ENCODE measurements at places on chromosomes 12 and 14.

DNA sequence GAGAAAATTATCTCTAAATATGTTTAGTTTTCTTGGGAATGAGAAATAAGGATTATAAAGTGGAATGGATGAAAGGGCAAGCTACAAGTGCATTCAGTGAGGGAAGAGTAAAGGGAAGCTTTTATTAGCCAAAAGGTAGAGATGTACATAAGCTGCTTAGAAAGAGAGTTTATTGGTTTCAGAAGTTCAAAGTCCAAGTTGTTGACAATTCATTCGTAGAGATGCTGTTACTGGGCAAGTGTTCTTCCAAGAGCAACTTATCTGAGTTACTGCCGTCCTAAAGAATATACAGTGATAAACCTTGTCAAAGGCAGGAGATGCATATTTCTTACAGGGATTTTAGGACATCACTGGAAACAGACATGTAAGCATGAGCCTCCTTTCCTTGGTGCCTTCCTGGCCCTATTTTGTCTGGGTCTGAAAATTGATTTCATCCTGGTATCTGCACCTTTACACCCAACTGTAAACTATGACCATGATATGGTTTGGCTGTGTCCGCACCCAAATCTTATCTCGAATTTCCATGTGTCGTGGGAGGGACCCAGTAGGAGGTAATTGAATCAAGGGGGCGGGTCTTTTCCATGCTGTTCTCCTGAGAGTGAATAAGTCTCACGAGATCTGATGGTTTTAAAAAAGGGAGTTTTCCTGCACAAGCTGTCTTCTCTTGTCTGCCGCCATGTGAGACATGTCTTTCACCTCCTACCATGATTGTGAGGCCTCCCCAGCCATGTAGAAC, 46.8 kb downstream of the TRMT5 start:
- no peak for DNase-seq

GRCh38 chr14:75497191-75497590, 25.1 kb upstream of the BATF start:
- DNase-seq: no peak

DNA sequence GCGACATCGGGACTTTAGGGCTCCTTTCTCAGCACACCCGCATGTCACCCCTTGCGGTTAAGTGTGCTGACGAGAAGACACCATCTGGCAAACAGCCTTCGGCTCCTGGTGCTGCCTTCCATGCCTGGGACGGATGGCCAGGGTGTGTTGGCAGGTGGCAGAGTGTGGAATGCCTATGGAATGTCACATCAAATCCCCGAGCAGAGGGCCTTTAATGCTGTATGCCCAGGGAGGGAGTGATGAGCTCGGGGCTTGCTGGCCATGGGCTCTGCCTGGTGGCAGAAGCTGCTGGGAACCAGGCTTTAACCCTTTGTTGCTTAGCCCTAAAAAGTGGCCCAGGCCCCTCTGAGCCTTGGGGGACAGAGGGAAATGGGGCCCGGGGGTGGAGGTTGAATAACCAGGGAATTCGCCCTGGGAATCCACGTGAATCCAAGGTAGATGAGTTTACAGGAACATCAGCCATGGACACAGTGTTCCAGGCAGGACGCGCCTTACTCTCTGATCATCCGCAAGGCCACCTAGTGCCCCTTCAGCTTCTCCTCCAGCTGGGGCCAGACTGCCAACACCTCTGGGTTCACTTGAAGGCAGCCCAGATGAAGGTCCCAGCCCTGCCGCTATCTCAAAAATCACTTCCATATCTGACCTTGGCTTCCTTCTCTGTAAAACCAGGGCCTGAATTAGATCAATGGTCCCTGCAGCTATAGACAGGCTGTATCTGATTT, 17.4 kb downstream of the FAM181A start:
- DNase-seq: no peak

- no peak for DNase-seq
These were observed 35.4 kb downstream of the TNFAIP2 start for GRCh38 chr14:103158688-103159087.

GRCh38 chr12:19234981-19235871, 105.7 kb downstream of the PLEKHA5 start:
- DNase-seq: no peak

DNA sequence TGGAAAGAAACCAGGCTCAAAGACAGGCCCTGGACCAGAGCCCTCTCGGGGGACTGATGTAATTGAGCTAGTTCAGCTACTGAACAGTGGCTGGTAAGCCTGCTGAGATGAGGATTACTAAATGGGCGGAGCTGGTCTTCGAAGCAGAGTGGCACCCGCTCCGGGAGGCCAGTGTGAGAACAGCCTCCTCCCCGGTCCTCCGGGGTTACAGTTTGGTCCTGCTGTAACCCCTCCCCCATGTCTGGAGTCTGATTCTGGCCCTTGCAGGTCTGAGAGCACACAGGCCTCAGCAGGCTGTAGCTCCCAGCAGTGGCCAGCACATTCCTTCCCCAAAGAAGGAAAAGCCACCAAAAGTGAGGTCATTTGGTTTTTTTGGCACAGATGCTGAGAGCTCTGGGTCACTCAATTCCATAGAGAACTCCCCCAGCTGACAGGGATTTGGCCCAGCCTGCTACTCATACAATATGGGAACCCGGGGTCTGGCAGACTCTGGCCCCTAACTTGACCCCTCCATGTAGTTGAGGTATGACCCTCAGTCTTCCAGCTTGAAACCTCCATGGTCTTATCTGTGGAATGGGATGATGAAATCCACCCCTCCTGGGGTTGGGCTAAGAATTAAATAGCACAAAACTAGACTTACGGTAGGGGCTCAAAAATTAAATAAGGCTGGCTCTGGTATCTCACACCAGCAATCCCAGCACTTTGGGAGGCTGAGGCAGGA, 39.0 kb downstream of the ACTN1 start:
- DNase-seq: no peak

- peak; percentile 41 for DNase-seq
These were observed 8.0 kb upstream of the C12orf42 start for GRCh38 chr12:103503546-103504480.

DNA sequence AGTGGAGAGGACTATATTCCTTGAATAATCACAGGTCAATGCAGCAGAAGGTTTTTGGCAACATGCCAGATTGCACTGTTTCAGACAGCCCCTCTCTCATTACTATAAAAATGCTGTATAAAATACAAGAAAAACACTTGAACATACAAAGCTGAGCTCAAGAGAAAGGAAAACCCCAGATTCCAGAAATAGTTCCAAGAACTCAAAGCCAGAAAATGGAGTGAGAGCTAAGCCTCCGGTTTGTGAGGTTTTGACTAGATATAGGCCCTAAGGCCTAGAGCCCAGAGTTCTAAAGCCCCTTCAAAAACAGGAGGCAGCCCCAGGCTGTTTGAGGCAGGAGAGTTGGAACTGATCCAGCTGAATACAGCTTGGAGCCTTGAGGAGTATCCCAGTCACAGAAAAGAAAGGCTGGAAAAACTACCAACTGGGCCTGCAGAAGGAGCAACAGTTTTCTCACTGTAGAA, 29.4 kb upstream of the ACTN1 start:
- no peak for DNase-seq

DNA sequence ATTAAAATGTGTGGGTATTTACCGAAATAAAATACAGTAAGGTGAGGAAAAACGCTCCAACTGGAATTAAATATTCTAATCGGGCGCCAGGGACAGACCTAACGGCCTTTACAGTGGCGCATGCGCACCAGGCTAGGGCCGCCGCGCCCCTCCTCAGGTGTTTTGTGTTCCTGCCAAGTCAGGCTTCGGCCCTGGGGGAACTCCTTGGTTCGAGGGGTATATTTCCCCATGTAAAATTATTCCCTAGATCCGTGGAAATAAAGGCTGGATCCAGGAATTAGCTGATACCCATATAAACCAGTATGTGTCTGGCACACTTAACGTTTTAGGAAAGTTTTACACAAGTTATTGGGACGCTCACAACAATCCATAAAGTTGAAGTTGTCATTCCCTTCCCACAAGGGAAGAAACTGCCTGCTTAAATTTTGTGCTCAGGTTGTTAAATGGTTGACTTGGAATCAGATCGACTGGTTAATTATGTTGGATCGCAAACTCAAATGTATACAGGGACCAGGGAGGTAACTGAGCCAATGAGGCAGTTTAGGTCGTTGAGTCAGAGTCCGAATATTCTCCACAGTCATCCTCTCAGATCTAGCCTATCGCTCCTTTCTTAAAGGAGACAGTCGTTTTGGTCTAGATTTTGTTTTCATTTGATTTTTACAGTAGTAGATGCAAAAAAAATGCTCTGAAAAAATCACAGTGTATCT, 621 bp upstream of the ANAPC7 start:
- DNase-seq: peak; percentile 82

GRCh38 chr12:130398100-130398848, 60.6 kb downstream of the PIWIL1 start:
- DNase-seq: no peak

DNA sequence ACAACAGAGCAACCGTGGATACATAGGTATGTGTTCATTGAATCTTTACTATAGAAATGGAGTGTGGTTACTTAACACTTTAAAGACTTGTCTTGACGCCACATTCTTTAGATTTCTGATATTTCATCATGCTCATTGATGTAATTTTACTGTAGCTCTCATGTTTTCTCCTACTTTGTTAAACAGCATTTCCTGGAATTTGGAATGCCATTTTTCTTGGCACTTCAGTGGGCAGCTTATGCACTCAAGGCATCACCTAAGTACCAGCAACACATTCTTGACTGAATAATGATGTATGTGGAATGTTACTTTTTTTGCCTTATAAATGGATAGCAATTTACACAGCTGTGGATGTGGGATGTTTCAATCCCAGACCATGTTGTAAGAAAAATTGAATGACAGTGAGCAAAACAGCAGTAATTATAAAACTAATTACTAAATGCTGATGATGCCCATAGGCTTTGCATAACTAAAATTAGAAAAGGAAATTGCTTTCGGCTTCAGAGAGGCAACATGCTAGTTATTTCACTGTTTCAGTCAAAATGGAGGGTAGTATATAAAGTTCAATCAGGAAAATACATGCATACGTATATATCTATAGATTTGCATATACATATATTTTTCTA, 298.5 kb downstream of the NPAS3 start:
- DNase-seq: no peak

GRCh38 chr14:40113671-40114070, 681.4 kb upstream of the FBXO33 start:
- no peak for DNase-seq

GRCh38 chr14:88478931-88479330, 75.9 kb downstream of the PTPN21 start:
- no peak for DNase-seq

- peak; percentile 1 for DNase-seq
These were observed 350.8 kb upstream of the STXBP6 start for GRCh38 chr14:25400607-25401206.

GRCh38 chr14:101717663-101718490, 43.6 kb upstream of the PPP2R5C start:
- DNase-seq: no peak

DNA sequence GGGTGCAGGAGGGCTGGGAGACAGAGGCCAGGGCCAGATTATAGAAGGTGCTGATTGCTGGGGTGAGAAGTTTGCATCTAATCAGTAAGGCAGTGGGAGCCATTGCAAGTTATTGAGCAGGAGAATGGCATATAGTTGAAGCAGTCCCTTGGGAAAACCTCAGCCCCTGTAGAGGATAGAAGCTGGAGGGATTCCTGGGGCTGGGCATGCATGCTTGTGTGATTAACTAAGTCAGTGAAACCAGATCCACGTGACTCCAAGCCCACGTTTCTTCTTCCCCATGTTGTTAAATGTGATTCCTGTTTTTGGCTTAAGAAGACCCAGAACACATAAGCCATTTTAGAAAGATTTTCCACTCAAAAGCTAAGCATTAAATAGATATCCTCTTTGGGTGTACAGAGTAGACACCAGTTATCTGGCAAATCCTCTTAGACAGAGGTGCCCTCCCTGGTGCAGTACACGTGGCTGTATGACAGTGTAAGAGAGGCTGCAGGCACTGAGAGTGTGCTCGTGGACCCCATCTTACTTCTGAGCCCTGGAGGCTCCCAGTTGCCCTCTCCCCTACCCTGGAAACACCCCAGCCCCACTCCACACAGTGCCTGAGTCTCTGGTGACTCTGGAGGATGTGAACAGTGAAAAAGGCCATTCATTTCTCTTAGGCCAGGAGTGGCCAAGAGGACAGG, 3.2 kb downstream of the C14orf132 start:
- no peak for DNase-seq

GRCh38 chr14:95476747-95477146, 39.7 kb downstream of the SYNE3 start:
- DNase-seq: no peak

- DNase-seq: no peak
These were observed 26.0 kb downstream of the DDHD1 start for GRCh38 chr14:53127151-53127550.

DNA sequence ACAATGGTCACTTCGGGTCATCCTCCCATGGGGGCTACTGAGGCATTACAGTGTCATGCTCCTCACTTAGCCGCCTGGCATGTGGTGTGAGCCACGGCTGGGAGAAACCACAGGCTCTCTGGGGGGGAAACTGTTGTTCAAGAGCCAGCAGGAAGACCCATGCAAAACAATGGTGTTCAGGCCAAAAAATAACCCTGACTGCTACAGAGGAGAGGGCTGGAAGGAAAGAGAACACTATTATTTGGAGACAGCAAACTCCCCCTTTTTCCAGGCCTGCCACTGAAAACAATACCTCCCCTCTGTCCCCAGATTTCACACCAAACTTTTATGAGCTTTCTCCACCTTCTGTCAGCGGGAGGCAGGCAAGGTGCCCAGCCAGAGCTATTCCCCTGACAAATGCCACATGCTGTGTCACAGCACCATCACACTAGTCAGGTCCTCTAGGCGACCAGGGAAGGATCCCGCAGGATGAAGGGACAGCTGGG, 83.7 kb downstream of the CHGA start:
- DNase-seq: no peak

GRCh38 chr12:114412825-114413749, 7.1 kb upstream of the TBX5 start:
- DNase-seq: no peak

DNA sequence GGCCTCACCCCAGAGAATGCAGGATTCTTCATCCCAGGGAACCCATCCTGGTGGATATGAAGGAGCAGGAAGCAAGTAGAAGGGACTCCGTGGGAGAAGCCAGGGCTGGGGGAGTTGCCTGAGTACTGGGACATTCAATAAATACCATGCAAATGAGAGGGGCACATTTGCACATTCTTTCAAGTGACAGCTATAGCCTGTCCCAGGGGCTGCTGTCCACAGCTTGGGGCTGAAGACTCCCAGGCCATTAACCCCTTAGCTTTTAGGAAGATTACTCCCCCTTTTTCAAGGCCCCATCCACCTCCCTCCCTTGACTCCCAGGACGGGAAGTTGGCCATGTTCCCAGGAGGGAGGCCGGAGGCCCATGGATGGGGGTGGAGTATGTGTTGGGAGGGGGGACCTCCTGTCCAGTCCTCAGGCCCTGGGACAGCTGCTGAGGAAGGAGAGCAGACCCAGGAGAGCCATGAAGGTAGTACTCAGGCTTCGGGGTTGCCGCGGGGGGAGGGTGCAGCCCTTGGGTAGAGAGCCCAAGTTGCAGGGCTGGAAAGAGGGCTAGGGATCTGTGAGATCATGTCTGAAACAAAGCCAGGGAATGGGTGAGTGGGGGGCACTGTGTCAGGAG, 974 bp upstream of the TNS2 start:
- no peak for DNase-seq

DNA sequence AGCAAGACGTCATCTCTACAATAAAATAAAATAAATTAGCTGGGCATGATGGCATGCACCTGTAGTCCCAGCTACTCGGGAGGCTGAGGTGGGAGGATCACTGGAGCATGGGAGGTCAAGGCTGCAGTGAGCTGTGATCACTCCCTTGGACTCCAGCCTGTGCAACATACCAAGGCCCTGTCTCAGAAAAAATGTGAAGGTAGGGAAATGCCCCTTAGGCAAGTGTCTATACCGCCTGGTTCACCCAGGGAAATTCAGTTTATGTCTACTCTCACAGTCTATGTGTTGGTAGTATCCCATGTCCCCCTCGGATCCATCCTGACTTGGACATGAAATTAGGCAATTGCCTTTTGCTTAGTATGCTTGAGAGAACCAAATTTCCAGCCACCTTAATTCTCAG, 88.4 kb upstream of the TMEM132C start:
- no peak for DNase-seq

Measured in activated CD4-positive, alpha-beta T cell treated with anti-CD3 and anti-CD28 coated beads for 4 hours (primary cell).